ENCODE measurements at places on chromosomes 4 and X.

DNA sequence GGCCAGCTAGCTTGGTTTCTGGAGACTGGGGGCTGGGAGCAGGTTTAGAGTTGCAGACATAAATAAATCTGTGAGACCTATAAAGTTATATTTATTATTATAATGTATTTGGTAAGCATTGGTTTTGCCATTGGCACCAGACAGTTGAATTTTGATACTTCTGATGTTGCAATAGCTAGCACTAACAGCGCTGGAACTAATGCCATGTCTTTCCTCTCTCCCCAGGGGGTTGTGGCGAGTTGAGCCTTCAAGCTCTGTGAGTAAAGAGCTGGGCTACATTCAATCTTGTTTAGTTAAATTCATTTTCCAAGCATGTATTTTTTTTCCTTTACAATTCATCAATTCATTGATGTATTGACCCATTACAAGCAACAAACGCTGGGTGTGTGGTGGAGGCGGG is 358.7 kb upstream of the NR3C2 start:
- no peak for DNase-seq

DNA sequence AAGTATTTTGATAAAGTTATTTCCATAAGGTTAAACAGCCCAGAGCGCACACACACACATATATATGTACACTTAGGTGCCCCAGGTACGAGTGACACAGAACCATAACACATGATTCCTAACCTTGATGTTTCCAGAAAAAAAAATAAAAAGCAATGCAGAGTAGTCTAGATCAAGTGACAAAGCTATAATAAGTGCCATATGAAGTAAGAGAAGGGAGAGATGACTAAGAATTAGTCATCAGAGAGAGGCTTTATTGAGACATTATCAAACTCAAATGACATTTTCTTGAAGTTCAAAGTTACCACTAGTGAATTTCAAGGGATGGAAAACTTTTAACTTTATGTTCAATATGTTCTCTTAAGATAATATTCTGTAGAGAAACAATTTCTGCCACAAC is 215.0 kb downstream of the HTR2C start:
- no peak for DNase-seq

GRCh38 chr4:103887191-103887590 is 167.4 kb upstream of the TACR3 start:
- no peak for DNase-seq

- no peak for DNase-seq
Measured at GRCh38 chrX:32847921-32848320, 363.4 kb downstream of the DMD start.

- no peak for DNase-seq
Measured at GRCh38 chr4:127000846-127001245, 631.9 kb upstream of the INTU start.

GRCh38 chr4:1960170-1960825 is 48.5 kb downstream of the NELFA start:
- no peak for DNase-seq

- DNase-seq: peak; percentile 24
Measured at GRCh38 chr4:121950680-121951520, 960 bp downstream of the TRPC3 start.

DNA sequence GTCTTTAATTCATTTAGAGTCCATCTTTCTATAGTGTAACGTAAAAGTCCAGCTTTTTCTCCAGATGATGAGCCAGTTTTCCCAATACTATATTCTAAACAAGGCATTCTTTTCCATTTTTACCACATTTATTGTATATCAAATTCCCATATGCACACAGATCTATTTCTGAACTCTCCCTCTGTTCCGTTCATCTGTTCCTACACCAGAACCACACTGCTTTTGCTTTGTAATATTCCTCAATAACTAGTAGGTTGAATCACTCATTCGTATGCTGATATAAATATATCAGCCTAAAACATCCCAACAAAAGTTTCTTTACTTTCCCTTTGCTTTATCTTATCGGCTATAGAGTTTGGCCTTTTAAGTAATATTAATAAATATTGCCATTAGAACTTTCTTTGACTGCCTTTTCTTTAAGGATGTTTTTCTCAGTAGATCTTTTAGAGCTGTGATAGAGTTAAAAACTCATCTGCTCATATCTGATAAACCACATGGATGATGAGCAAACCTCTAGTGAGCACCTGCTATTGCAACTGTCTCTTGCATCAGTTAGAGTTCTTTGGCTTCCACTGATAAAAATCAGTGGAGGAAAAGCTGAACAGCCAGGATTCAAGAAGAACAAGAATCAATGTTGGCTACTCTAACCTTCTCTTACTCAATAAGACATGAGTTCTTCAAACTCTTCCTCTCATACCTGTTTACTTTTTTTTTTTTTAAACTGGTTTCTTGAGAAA is 13.1 kb upstream of the RPL34 start:
- DNase-seq: no peak

DNA sequence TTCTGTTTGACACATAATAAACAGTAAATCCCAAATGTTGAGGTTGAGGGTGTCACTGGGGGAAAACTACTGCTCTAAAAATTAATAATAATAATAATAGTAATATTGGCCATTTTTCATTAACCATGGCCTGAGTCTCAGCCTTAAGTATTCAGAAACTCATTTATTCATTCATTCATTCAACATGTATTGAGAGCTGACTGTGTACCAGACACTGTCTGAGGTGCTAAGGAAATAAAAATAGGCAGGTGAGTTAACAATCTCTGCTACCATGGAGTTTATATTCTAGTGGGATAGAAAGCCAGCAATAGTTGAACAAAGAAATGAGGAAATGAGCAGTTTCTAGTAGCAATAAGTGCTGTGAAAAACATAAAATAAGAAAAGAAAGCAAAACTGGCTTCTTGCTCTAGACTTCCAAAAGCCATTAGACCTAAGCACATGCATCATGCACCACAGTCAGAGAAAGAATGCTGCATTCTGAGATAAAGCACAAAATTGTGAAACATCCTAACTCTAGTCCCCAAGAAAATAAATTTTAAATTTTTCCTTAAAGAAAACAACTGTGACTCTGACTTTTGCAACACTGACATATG is 278.7 kb downstream of the RCHY1 start:
- no peak for DNase-seq

- no peak for DNase-seq
Measured at GRCh38 chr4:16302648-16303047, 76.4 kb upstream of the TAPT1 start.

DNA sequence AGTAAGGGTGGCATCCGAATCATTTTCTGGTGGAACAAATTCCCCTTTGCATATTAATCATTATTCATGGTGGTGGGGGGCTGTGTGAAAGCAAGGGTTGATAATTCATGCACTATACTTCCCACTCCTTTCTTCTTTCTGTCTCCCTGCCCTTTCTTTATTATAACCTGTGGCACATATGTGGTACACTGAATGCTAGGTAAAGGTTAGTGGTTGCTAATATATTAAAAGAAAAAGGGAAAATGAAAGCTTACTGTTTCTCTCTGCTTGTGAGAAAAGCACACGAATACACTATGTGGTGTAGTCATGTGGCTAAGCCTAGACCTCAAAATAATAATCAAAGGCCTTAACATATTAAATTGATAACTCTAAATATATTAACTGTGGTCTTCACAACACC is 178.4 kb upstream of the RPS6KA3 start:
- no peak for DNase-seq

- no peak for DNase-seq
Measured at GRCh38 chrX:44971674-44972073, 98.7 kb downstream of the KDM6A start.

- DNase-seq: no peak
Measured at GRCh38 chrX:110242371-110242770, 75.5 kb downstream of the AMMECR1 start.

DNA sequence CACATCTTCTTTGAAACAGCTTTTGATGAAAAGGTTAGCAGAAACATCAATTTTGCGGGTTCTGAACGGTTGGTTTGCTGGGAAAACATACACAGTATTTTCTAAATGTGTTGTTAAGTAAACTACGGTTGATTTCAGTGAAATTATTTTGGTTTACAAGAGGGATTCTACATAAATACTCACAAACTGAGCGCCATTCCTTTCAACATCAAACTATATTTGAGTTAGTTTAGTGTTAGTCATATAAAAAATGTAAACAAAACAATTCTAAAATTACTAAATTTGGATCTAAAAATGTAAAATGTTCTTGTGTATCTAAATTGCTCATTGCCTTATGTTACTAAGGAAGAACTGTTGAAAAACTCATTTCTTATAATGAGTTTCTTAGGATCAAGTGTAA is 425.6 kb downstream of the PCDH18 start:
- DNase-seq: no peak

GRCh38 chrX:16610121-16610621 is 39.8 kb upstream of the S100G start:
- no peak for DNase-seq

GRCh38 chr4:14924076-14924811 is 78.0 kb upstream of the CPEB2 start:
- no peak for DNase-seq

DNA sequence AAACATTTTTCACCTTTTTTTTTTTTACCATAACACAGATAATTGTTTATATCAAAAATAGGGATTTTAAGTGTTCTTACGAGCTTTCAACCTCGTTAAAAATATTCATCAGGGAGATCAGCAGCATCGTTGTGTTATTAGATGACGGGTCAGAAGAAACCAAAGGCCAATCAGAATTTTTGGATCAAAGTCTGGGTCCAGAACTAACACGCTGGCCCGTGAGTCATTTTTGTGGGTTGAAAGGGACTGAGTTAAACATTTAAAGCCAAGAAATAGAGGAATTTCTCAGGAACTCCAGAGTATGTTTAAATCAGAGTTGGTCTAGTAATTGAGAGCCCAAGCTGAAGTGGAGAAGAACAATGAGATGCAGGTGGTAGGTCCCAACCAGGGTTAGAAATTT is 170.8 kb downstream of the TLL1 start:
- no peak for DNase-seq

DNA sequence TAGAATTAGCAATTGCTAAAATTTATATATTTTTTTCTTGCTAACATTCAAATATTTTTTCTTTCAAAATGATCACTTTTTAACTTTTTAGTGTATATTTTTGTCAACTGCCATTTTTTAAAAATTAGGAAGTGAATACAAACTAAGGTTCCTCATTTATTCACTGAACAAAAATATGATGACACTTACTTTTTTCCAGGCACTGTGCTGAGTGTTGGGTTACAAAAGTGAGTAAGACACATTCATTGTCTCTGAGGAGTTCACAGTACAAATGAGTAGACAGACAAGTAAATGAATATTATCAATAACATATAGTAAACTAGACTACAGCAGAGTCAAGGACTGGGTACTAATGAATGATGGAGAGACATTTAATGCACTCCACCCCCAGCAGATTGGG is 543.5 kb downstream of the PDHA2 start:
- no peak for DNase-seq

GRCh38 chrX:118634336-118634735 is 93.1 kb upstream of the IL13RA1 start:
- DNase-seq: no peak
